ENCODE measurements at places on chromosomes 4 and X.

DNA sequence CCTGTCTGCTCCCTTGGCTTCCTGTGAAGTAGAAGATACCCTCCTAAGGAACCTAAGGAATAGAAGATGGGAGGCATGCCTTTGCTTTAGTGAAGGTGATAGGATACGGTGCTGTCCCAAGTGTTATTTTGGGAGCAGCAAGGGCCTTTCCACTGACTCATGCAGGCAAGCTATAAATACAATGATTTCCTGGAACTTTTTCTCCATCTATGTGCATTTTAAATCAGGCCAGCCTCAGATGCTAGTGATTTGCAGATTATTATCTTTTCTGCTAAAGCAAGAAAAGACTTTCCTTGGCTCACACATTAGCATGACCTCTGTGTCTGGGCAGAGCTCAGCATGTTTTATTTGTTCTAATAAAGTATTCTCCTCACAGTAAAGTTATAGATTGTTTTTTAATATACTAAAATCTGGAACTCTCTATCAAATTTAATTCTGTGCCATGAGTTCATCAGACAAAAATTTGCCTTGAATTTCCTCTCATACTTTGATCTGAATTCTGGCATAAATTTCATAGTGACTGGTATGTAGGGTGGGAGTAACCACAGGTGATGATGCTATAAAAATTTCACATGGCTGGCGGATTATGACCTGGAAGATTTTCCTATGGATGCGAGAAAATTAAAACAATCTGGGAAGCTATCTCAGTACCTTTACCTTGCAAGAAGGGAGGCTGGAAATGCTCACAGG lies 131.7 kb downstream of the REPS2 start:
- DNase-seq, result no peak

DNA sequence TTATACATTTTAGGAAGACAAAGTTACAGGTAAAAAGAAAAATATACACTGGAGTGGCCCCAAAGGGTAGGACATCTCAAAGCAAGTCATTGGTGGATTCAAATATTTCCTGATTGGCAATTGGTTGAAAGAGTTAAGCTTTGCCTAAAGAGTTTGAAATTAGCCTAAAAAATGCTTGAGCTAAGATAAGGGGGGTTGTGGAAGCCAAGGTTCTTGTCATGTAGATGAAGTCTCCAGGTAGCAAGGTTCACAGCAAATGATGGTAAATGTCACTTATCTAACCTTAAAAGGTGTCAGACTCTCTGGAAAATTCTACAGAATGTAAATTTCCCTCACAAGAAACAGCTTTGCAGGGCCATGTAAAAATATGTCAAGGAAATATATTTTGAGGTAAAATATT lies 596.7 kb downstream of the FAT4 start:
- DNase-seq, result no peak

GRCh38 chrX:49244207-49244606 lies 8.9 kb downstream of the CCDC22 start:
- no peak for DNase-seq

DNA sequence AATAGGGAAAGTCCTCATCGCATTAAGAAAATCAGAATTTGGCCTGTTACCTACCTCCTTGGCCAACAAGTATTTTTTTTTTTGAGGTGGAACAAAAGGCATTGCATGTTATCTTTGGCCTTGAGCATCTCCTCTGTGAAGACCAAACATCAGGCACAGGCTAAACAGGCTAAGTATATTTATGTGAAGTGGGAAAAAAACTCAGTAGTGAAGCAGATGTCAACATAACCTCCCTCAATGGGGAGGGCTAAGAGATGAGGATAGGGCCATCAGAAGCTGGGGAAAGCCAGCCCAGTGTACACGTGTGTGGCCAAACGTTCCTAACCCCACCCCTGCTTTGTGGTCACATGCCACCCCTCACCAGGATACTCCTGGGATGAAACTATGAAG lies 102.5 kb downstream of the FNIP2 start:
- no peak for DNase-seq

GRCh38 chrX:100447655-100448397 lies 37.8 kb upstream of the PCDH19 start:
- no peak for DNase-seq

DNA sequence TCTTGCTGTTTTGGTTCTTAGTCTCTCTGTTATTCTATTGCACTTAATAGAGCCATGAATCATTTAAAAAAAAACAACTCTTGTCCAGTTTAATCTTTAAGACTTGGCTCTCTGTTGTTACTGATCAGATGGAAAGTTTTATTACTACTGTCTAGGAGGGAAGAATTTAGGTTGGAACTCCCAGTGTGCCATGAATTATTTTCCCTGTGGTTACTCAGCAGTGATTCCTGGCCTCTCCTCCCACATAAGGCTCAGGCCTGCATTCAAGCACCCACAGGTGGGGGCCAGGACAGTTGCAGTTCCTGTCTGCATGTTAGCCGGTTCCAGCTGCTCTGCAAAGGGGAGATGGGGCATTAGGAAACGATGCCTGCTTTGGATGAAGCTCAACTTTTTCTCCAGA lies 29.8 kb upstream of the ESX1 start:
- no peak for DNase-seq

- DNase-seq, result no peak
Measured at GRCh38 chr4:60913002-60913401, 287.1 kb upstream of the ADGRL3 start.

Data from NCI-H526 (cell line).